Right forelimb (tissue), 1 donor: ENCODE measurements at places on chromosomes 2 and 18.

DNA sequence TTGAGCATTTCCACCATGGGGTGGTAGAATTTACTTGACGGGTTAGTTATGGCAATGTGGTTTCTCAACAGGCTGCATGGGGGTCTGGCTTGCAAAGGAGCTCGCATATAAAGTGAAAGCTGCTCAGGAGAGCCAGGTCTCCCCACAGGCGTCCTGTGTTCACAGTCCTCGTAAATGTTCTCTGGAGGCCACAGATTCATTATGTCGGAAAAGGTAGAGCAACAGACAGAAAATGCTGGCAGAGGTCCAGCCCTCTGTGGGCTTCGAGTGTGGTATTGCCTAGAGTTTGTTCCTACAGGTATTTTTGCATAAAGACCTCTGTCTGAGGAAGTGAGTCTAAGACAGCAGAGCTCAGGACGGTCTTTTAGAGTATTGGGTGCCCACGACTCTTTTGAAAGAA, 96.4 kb downstream of the CDCA7 start:
- no peak for DNase-seq

DNA sequence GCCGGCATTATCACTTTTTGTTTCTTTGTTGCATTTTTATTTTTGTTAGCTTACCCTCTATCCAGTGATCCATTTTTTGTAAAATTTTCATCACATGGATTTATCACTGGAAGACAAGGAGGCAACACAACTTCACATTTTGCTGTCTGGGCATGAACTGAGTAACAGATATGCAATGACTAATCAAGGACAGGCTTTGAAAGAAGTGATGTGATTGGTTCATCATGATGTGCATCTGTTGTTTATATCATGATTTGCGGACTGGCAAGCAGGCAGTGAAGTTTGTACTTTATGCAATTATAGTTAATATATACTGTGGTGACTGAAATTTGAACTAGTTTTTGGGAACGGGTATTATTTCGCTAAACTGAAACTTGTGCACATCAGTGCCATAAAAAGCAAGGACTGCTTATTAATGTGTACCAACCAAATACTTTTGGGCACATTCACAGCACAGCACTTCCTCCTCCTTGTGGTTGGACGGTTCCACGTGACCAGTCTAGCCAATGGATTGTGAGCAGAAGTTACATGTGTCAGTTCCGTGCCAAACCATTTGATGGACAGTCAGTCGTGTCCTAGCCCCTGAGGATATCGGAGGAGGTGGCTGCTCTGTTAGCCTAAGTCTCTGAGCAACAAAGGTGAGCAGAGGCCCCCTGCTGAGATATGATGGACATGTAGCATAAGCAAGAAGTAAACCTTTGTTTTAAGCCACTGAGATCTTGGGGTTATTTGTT, 201.4 kb upstream of the SIX2 start:
- no peak for DNase-seq

DNA sequence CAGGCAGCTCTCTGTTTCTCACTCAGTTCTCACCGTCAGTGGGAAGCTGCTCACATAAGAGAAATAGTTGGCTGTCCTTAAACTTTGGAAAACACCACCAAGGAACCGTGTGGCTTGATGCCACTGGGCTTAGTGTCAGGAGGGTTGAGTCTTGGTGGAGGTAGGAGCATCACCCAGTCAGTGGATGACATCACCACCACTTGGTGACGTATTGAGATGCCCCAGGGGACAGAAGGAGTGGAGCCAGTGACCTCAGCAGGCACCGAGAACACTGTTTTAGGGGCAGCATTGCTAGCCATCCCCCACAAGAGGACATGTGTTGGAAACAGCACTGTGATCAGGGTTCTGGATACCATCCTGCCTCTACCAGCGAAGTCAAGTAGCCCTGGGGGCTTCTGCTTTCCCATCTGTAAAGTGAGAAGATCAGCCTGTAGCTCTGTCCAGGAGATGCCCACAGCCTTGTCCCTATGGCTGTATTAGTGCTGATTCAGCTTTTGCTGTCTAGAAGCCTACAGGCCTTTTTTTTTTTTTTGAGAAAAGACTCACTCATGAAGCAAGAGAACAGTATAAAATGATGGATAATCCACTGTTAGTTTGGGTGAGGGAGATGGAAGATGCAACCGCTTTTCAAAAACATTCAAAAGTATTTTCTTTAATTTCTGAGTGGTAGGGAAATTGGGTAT, 66.2 kb downstream of the TSN start:
- no peak for DNase-seq

DNA sequence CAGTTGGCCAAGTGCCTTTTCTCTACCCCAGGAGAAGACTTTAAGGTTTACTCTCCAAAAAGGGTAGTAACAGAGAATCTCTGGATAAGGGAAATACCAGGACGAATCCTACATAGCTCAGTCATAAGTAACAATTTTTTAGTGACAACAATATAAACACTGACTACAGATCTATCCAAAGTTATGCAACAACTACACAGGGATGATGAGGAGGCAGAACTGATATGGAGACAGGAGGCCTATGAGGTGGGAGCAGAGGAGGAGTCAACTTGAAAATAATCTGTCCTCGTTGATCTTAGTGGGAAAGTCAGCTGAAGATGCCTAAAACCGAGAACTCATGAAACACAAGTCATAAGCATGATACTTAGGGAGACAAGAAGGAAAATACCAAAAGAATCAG, 40.2 kb downstream of the SLC35F5 start:
- DNase-seq = no peak

DNA sequence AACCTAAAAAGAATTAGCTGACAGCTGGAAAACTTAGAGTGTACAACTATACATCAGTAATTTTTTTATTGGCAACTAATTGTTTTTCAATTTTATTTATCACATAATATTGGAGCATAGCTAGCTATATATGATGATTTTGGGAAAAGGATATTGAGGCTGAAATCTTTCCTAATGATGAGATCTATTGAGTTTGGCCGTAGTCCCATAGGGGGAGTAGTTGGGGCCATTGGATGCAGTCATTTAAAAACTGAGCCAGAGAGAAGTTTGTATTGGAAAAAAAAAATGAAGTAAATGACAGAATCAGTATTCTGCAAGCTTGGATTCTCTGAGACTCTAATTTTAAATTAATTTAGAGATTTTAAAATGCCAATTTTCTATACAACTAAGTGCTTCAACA, 179.8 kb downstream of the LTBP1 start:
- DNase-seq = no peak

DNA sequence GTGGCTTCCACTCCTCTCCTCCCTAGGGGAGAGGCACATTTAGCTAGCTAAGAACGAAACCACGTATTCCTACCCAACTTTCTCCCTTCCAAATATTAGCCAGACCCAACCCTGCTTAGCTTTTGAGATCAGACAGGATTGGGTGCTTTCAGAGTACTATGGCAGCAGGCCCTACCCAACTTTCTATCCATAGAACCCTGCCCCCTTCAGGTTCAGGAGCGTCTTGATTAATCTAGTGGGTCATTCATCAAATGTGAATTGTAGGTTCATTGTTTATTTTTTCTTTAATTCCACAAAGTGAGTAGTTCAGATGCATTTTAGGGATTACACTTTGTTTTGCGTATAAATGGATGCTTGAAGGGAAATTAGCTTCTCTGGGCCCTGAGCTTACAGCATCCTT, 188.3 kb downstream of the MIB1 start:
- no peak for DNase-seq

- no peak for DNase-seq
These were observed 89.2 kb downstream of the TGOLN2 start for GRCh38 chr2:85238607-85239006.

DNA sequence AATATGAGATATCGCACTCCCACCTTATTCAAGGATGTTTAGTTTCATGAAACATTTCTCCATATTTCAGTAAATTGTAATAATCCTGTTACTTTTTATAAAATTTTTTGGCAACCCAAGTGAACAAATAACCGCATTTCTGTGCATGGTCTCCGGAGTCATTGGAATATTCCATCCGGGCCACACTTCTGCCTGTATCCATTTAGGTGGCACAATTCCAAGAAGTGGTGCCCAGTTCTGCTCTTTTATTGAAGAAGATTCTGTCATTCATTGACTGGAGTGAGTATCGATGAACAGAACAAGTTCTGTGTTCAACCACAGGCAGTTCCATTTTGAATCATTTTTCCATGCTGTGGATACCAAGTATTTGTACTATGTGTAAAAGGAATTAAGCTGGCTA, 26.6 kb upstream of the ICOS start:
- DNase-seq = no peak

GRCh38 chr18:23235860-23236259, 100.6 kb downstream of the CABLES1 start:
- no peak for DNase-seq

DNA sequence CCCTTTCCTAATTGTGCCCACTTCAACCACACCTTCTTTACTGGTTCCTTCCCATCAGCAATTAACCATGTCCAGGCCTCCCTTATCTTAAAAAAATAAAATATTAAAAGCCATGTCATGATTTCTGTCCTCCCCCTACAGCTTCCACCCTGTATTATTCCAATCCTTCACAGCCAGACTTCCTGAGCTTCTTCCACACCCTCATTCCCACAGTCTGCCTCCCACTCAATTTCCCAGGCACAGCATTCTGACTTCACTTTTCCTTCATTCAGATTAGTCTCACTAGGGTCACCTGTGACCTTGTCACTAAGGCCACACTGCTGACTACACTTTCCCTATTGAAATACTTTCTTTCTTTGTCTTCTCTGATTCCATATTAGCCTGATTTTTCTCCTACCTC, 159.4 kb downstream of the DIS3L2 start:
- no peak for DNase-seq

GRCh38 chr18:61992923-61993322, 100.1 kb upstream of the RNF152 start:
- no peak for DNase-seq

- DNase-seq = no peak
These were observed 468.2 kb upstream of the ST6GAL2 start for GRCh38 chr2:107354175-107354574.

GRCh38 chr2:48248251-48248933, 281.6 kb upstream of the STON1 start:
- DNase-seq = no peak

GRCh38 chr2:223101340-223102039, 49.5 kb downstream of the KCNE4 start:
- no peak for DNase-seq

GRCh38 chr2:170177950-170178781, at the start of gene MYO3B:
Gene MYO3B (plus strand): TSS chr2:170178147. CDS start chr2:170178288, 141 bp downstream.
- no peak for DNase-seq

GRCh38 chr2:179218848-179219594, 45.6 kb downstream of the SESTD1 start:
- DNase-seq = peak; percentile 71

DNA sequence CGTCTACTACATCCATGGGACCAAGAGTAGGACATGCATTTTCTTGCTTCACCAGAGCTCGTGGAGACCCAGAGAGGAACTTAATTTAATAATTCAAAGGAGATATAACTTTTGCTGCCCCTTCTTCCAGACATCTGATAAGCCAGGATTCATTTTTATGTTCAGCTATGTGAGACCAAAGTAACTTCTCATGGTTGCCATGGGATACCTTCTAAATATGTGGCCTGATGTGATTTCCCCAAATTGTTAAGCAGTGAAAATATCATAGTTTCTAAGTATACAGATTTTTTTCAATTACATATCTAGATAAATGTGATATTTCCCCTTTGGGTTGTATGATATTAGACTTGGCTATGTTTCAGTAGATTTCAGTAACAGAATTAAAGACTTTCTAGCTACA, 185.5 kb upstream of the FN1 start:
- DNase-seq = no peak

DNA sequence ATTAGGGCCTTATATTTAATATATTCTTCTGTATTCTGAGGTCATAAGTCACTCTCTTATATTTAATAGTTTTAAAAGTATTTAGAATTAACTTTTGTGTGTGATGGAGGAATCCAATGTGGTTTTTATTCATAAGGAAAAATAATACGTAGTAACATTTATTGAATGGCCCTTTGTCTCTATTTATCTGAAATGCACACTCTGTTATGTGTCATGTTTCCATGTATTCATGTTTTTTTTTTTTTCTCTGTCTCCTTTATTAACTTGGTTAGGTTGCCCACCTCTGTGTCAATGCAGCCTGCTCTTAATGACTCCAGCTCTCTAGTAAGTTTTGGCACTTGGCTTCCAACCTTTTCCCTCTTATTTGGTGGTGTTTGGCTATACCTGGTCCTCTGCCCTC, 33.8 kb downstream of the RNF144A start:
- no peak for DNase-seq

DNA sequence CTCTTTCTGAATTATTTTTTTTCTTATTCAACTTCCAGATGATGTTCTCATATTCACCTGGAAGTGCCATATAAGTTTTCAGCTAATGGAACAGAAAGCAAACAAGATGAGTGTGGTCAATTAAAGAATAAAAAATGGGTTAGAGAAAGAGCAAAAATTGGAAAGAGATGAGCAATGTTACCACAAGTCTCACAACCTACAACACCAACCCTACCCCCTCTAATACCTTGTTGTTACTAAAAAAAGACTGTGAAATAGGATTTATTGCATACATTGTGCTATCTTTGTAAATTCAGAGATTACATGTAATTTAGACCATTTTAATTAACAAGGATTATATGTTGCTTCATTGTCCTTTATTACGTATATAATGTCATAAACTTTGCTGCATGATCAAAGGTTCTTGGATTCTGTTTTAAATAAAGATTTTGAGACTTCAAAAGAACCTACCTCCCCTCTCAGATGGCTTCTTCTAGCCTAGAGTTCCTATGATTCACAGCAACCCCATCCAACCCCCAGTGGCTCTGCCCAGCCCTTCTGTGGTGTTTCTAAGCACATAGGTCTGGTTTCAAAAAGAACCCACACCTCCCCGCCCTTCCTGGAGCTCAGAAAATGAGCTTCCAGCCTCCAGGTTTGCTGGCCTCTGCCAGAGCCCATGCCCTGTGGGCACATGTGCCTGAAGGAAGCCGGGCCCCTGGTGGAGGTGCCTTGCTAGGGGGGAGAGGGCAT, 24.7 kb downstream of the LGALSL start:
- DNase-seq = no peak

- DNase-seq = no peak
These were observed 36.6 kb downstream of the CYP1B1 start for GRCh38 chr2:38039121-38039910.

DNA sequence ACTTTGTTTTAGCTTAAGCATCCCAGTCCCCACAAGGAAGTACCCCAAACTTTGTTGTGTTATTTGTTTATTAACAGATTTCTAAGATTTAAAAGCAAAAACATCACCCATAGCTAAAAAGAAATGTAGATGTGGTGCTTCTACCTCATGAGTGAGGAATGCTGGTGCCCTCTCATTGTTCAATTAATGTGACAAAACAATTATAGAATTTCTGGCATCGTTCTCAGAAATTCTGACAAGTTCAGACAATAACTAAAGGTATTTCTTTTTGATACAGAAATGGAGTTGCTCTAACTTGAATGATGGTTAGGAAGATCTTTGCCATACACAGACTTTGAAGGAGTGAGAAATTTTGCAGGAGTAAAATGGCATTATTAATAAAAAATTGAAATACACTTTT, 42.9 kb downstream of the SPRED2 start:
- DNase-seq = no peak
